CD4-positive, alpha-beta T cell treated with Interleukin-6 for 4 hours (primary cell): ENCODE measurements at places on chromosomes 5 and 9.
A peak's percentile ranks its signal among the peaks of the same experiment; 100 is the strongest.

DNA sequence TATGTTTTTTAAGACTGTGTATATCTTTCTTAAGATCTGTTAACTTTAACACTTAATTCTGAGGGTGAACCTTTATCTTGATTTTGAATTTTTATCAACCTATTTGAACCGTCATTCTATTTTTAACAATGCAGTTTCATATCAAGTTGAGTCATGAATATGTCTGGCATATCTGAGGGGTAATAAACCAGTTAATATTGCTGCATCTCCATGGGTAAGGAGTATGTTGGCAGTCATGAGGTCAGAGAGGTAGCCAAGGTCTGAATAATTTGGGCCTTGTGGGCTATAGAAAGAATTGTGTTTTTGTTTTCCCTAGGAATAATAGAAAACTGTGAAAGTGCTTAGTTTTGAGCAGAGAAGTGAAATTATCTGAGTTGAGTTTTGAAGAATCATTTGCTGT lies 419.0 kb downstream of the PLK2 start:
- DNase-seq: no peak

GRCh38 chr5:99187611-99188010 lies 258.8 kb upstream of the CHD1 start:
- DNase-seq: no peak

GRCh38 chr5:2848619-2849018 lies 97.1 kb upstream of the IRX2 start:
- no peak for DNase-seq

- no peak for DNase-seq
These were observed 29.2 kb downstream of the NR2F1 start for GRCh38 chr5:93611976-93612854.

- DNase-seq: no peak
These were observed 4.0 kb upstream of the SHOC1 start for GRCh38 chr9:111798786-111799185.

DNA sequence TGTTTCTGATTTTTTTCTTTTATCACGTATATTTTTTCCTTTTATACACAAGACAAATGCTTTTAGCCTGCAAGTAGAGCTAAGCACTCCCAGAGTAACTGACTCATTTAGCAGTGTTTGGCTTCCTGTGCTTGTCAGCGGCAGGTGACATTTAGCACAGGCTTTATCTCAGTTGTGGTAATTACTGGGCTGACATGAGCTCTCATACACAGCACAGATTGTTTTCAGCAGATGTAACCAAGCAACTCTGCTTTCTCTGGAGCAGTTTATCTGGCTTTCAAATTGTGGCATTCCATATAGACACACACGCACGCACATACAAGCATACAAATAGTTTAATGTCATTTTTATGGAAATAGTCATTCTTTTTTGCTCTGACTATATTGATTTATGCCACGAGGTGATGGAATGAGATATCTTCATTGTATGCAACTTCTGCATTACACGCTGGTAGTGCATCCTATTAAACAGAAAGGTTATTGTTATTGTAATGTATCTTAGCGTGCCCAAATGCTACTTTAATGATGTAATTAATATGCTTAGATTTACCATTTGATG lies 379.0 kb upstream of the GRAMD2B start:
- DNase-seq: no peak

- DNase-seq: no peak
These were observed 35.6 kb upstream of the NEURL1B start for GRCh38 chr5:172605466-172605865.

DNA sequence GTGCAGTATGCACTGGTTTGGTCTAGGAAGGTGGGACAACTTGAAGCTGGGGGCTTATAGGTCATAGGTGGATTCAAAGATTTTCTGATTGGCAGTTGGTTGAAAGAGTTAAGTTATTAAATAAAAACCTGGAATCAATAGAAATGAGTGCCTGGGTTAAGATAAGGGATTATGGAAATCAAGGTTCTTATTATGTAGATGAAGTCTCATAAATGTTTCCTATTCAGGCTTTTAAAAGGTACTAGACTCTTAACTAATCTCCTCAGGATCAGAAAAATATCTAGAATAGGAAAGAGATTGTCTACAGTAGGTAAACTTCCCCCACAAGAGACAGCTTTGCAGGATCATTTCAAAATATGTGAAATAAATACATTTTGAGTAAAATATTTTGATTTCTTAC lies 163.3 kb upstream of the FBN2 start:
- DNase-seq: no peak

- DNase-seq: no peak
These were observed 284.3 kb downstream of the ARHGAP26 start for GRCh38 chr5:143054480-143054941.

DNA sequence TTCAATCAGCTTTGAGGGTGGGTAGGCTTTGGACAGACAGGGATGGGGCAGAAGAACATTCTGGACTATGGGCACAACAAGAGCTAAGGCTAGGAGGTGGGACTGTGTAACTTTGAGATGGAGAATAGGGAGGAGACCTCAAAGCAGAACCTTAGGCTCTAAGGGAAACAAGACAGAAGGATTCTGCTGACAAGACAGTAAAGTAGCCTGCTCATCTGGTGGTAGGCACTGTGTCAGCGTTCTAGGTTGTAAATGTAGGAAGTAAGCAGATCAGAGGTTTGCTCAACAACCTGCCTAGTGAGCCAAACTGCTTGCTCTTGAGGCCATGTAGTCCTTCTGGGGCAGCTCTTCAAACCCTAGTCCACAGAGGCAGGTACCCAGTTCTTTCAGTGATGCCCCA lies 15.0 kb upstream of the IL12B start:
- no peak for DNase-seq

DNA sequence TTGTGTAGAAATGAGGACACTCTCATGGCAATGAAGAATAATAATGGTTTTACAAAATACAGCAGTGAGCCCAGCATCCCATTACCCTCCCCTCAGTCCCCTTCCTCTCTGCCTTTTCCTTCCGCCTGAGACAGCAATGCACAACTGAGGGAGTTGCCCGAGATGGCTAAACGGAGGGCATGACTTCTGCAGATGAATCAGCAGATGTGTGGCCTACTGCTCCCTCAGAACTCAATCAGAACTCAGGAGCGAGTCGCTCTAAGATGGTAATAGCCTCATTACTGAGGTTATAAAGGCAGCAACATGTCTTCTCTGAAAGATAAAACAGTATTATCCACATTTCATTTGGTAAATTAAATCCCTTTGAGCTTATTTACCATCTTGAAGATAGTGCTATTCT lies 326.6 kb downstream of the ENC1 start:
- no peak for DNase-seq

DNA sequence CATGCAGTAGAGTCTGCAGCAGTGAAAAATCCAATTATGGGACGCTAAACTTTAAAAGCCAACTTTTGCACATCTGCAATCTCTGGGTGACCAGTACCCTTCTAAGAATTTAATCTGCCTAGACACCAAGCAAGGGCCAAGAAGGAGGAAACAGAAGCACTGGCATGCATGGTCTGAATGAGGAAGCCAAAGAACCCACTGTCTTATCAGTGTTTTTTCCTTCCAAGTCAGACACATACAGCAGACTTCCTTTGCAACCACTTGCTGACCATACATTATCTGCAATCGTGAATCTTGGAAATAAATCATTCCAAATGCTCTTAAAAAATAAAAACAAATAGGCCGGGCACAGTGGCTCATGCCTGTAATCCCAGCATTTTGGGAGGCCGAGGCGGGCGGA lies 65.9 kb downstream of the DEPDC1B start:
- DNase-seq: no peak

GRCh38 chr5:106661866-106662265 lies 1008.9 kb downstream of the EFNA5 start:
- DNase-seq: no peak

- DNase-seq: no peak
These were observed 366.3 kb upstream of the ADAMTS16 start for GRCh38 chr5:4773827-4774317.

- DNase-seq: no peak
These were observed 42.7 kb downstream of the COL5A1 start for GRCh38 chr9:134684375-134684723.

- DNase-seq: peak; percentile 58
These were observed 53.4 kb downstream of the TENT4A start for GRCh38 chr5:6766604-6767093.

GRCh38 chr9:122463828-122464632 lies 13.7 kb downstream of the OR1J1 start:
- peak; percentile 13 for DNase-seq

DNA sequence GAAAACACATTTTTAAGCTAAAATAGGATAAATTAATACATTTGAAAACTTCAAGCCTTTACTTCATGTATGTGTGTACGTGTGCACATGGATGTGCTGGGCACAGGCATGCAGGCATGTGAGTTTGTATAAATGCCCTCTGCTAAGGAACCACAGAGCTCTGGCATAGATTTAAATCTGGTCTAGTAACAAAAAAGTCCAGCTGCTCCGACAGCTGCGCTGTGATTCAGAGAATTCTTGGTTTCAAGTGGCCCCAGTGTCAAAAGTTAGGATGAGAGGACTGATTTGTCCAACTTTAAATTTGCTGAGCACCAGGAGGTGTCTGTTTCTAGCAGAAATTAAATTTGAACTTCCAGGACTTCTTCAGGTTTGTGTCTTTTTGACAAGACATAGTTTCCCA lies 203.7 kb upstream of the TUT7 start:
- no peak for DNase-seq

DNA sequence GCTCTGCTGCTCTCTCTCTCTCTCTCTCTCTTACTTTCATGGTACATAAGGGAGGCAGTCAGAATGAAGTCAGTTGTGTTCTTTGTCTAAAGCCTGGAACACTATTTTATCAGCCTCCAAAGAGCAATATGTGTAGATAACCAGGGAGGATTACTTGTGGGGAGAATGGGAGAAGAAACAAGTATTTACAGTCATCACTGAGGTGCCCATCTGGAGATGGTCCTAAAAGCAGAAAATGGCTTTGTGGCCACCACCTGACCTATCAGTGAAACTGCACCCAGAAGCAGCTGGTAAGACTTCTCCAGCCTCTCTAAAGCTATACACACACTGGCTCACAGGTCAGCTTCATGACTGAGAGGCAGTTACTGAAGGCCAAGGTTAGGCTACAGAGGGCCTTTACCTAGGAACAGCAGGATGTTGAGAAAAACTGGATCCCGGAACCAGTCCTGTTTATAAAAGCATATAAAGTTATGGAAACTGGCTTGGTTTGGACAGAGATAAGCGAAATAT lies 75.1 kb downstream of the MRPS27 start:
- no peak for DNase-seq

DNA sequence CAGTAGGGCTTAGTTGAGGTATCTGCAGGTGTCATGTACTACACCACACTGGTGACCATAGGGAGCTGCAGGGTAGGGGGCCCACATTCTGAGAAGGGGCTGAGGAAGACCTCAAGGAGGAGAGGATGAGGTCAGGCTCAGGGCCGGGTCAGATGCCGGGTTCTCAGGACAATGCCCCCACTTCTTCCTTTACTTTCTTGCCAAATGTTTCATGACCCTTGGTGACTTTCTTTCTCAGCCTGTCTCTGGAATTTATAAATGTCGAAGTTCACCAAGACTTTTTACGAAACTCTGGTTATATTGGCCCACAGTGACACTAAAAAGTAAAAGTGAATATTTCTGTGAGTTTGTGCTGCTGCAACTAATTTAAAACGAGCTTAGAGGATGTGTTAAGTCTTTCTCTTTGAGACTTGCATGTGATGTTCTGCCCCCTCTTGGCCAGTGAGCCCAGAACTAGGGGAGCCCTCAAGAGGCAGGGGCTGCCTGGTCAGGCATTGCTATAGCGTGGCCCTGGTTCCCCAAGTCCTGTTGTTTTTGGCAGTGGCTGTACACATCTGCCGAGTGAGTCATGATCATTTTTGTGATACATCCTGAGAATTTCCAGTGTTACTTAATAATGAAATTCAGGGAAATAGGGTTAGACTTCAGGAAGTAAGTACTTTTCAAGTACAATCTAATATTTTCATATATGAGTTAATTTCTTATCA lies 11.2 kb downstream of the ACO1 start:
- DNase-seq: no peak

GRCh38 chr9:81113453-81114124 lies 575.8 kb downstream of the TLE1 start:
- no peak for DNase-seq

DNA sequence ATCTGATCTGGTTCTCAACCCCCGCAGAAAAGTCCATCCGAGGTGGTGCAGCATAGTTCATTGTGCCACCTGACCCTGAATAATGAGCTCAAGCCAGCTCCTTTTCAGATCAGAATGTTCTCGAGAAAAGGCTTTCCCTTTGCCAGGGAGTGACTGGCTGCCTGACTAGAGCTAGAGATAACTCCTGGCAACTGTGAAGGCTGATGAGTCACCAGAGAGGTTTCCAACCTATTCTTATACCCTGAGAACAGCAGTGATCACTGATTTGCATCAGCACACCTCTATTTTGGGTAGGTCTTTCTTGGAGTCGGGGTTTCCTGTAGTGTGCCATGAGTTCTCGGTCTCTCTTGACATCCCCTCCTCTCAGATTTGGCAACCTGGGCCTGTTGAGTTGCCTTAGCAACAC lies 127.9 kb downstream of the PIK3R1 start:
- DNase-seq: peak; percentile 9

DNA sequence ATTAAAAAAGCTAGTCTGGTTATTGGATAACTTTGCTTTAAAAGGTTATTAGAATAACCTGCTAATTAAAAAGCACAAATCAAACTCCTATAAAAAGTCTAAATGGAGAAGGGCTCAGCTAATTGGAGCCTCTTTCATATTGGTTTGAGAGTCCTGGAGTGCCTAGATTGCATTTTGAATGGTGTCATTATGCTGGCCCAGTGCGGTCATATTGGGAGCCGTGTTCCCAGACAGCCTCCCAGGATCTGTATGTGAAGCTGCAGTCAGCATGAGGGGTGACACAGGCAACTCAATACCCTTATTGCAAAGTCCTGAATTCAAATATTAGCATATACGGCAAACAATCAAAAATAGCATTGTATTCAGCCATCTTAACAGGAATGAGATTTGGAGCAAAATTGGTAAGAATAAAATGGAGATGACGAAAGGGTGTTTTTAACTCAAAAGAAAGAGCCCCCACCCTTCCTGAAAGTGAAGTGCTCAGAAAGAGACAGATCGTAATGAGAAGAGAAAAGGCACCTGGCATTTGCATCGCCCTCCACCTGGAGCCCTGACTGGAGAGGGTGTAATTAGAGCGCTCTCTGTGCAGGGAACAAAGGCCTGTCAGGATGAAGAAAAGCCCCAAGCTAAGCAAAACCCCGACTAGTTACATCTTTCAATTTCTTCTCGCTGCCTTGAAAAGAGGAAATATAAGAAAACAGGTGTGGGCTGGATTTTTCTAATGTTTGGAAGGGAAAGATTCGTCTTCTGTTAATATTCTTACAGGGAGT lies 621.0 kb upstream of the ADAMTS16 start:
- no peak for DNase-seq

GRCh38 chr5:172749881-172750633 lies 20.9 kb downstream of the DUSP1 start:
- no peak for DNase-seq

GRCh38 chr5:68214482-68215207 lies 911 bp upstream of the PIK3R1 start:
- DNase-seq: no peak

- no peak for DNase-seq
These were observed 264.0 kb upstream of the ITGA1 start for GRCh38 chr5:52523701-52524100.
